ENCODE measurements at places on chromosomes 3 and 15. TPM values are rescaled to one million over a fixed set of nuclear protein-coding genes. Genes with fewer than 3 reads are reported as not detected.

IL17RD gene
- 52.8 TPM for polyA plus RNA-seq

PRSS50 gene
- polyA plus RNA-seq: 1.4 TPM

- no peak for DNase-seq
Measured at GRCh38 chr15:42144841-42145375, 11.5 kb downstream of the PLA2G4F start.

DNA sequence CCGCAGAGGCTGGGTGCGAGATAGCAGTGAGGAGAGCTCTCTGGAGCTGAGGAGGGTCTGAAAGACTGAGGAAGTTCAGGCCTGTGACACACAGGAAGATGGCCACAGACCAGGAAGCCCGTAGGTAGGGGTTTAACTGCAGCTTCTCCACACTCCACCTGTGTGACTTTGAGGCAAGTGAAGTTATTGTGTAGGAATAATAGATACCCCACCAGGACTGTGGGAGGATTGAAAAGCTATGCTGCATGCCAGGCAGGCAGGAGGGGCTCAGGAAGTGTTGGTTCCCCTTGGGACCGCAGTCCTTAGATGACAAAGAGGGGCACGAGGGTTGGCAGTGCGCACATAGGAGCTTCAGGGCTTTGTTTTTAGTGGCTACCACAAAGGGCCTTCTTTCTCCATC, 50.9 kb downstream of the MAGEF1 start:
- no peak for DNase-seq

- peak; percentile 78 for DNase-seq
Measured at GRCh38 chr15:73950831-73951561, 24.7 kb downstream of the LOXL1 start.

Measured in right renal cortex interstitium (tissue), 3 donors.